Activated CD4-positive, alpha-beta memory T cell treated with anti-CD3 and anti-CD28 coated beads for 36 hours (primary cell): ENCODE measurements at places on chromosomes 3 and 15. TPM values are rescaled to one million over a fixed set of nuclear protein-coding genes. Genes with fewer than 3 reads are reported as not detected.
A peak's percentile ranks its signal among the peaks of the same experiment; 100 is the strongest.

The IL16 gene
- total RNA-seq = 63.1 TPM

- no peak for DNase-seq
Measured at GRCh38 chr15:27219636-27220035, 248.7 kb downstream of the GABRG3 start.

DNA sequence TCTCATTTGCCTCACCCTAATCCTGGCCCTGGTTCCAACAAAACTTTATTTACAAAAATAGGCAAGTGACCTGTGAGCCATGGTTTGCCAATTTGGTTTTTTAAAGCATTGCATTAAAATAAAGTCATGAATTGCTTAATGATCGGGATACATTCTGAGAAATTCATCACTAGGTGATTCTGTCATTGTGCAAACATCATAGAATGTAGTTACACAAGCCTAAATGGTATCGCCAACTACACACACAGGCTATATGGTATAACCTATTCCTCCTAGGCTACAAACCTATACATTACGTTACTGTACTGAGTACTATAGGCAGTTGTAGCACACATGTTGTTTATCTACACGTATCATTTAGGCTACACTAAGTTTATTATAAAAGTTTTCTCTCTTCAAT is 45.9 kb upstream of the SSR3 start:
- DNase-seq = no peak

DNA sequence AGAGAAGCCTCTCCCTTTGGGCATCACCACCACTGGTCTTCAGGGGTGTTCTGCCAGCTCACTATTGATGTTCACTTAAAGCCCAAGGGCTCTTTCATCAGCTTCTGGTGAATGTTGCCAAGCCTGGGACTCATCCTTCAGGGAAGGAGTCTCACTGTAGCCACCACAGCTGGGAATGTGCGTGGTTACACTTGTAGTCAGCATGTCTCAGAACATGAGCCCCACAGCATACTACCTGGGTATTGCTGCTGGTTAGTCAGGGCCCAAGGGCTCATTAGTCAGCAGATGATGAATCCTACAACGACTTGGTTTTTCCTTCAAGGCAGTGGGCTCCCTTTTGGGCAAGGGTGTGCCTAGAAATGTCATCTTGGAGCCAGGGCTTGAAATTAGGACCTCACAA is 412.9 kb downstream of the VGLL3 start:
- no peak for DNase-seq

DNA sequence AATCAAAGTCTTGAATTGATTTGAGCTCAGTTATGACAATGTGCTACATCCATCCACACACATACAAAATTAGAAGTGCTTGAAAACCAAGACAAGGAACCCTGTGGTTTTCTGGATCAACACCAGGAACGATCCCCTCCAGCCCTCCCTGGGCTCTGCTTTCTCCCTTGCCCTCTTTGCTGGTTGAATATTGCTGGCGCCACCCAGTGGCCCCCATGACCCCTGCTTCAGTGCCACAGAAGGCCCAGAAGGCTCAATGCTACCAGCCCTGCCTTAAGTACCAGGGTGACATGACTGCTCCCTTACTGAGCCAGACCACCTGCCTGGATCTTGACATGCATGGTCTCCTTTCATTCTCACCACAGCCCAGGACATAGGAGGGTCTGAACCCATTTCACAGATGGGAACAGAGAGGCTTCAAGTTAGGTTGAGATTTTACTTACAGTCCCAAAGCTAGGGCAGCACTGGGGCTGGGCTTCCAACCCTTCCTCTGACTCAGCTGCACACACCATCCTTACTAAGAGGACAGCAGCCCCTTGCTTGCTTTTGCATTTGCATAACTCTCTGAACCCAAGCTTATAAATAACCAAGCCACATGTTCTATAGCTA is 15.0 kb downstream of the IL12A start:
- DNase-seq = peak; percentile 62

DNA sequence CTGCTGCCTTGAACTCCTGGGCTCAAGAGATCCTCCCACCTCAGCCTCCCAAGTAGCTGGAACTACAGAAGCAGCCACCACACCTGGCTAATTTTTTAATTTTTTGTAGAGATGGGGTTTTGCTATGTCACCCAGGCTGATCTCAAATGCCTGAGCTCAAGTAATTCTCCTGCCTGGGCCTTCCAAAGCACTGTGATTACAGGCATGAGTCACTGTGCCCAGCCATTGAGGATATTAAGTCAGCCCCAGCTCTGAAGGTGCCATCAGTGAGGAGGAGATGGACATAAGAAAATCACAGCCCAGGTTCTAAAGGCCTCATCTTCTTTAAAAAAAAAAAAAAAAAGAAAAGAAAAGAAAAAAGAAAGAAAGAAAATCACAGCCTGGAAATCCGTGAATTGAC is 26.6 kb upstream of the PSTPIP1 start:
- DNase-seq = no peak

The ACOX2 gene
- total RNA-seq = not detected

DNA sequence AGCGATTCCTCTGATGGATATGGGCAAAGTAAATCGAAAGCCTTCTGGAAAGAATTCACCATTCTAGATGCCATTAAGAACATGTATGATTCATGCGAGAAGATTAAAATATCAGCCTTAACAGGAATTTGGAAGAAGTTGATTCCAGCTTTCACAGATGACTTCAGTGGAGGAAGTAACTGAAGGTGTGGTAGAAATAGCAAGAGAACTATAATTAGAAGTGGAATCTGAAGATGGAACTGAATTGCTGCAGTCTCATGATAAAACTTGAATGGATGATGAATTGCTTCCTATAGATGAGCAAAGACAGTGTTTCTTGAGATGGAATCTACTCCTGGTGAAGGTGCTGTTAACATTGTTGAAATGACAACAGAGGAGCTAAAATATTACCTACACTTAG is 30.1 kb upstream of the TBC1D23 start:
- DNase-seq = no peak

- peak; percentile 56 for DNase-seq
Measured at GRCh38 chr3:45546716-45547701, 47.5 kb upstream of the LIMD1 start.

- no peak for DNase-seq
Measured at GRCh38 chr3:157045238-157045850, 114.6 kb downstream of the CCNL1 start.

GRCh38 chr15:59282515-59283337 is 76.1 kb downstream of the LDHAL6B start:
- no peak for DNase-seq
